Frontal cortex (tissue), 4 donors: ENCODE measurements at places on chromosomes 2 and 18. TPM values are rescaled to one million over a fixed set of nuclear protein-coding genes. Genes with fewer than 3 reads are reported as not detected.

DNA sequence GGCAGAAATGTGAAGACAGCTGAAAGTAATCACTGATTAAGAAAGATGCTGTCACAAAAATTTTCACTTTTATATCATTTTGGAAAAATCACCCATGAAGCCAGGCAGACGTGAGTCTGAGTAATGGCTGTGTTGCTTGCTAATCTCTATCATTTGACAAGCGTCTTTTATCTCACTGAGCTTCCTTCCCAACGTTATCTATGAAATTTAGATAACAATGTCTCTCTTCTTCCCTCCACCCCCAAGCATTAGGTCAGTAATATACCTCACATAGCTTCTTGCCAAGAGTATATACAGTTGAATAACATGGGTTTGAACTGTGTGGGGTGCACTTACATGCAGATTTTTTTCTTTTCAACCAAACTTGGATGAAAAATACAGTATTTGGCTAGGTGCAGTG lies 388.6 kb upstream of the NRXN1 start:
- no peak for DNase-seq

- DNase-seq = no peak
These were observed 362.6 kb upstream of the SMIM21 start for GRCh38 chr18:75790111-75790510.

DNA sequence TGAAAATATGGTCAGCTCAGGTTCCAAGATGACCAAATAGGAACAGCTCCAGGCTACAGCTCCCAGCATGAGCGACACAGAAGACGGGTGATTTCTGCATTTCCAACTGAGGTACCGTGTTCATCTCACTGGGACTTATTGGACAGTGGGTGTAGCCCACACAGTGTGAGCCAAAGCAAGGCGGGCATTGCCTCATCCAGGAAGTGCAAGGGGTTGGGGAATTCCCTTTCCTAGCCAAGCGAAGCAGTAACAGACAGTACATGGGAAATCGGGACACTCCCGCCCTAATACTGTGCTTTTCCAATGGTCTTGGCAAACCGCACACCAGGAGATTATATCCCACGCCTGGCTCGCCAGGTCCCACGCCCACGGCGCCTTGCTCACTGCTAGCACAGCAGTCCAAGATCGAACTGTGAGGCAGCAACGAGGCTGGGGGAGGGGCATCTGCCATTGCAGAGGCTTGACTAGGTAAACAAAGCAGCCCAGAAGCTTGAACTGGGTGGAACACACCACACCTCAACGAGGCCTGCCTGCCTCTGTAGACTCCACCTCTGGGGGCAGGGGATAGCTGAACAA lies 57.5 kb downstream of the WDPCP start:
- no peak for DNase-seq

GRCh38 chr18:68660354-68661183 lies 54.3 kb downstream of the TMX3 start:
- peak; percentile 14 for DNase-seq

- DNase-seq = no peak
These were observed 244.3 kb downstream of the OSR1 start for GRCh38 chr2:19114126-19114525.

DNA sequence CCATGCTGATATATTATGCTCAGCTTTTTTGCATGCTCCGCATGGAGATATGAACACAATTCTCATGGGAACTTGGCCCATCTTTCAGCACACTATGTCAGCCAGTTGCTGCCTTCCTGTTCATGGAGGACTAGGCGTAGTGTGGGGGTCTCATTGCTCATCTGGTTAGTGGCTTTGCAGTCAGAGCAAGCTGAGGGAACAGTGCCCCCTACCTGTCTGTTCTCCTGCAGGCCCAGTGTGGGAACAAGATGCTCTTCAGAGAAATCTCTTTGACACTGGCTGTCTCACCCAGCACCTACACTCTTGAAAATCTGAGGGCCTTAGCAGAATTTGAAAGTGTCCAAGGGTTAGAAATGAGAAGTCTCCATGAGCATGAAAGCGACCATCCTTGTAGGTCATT lies 47.1 kb downstream of the SPTBN1 start:
- no peak for DNase-seq

- no peak for DNase-seq
These were observed 422.0 kb downstream of the CBLN2 start for GRCh38 chr18:72122103-72122502.

- no peak for DNase-seq
These were observed 104.9 kb upstream of the LYPD6 start for GRCh38 chr2:149225446-149225845.

DNA sequence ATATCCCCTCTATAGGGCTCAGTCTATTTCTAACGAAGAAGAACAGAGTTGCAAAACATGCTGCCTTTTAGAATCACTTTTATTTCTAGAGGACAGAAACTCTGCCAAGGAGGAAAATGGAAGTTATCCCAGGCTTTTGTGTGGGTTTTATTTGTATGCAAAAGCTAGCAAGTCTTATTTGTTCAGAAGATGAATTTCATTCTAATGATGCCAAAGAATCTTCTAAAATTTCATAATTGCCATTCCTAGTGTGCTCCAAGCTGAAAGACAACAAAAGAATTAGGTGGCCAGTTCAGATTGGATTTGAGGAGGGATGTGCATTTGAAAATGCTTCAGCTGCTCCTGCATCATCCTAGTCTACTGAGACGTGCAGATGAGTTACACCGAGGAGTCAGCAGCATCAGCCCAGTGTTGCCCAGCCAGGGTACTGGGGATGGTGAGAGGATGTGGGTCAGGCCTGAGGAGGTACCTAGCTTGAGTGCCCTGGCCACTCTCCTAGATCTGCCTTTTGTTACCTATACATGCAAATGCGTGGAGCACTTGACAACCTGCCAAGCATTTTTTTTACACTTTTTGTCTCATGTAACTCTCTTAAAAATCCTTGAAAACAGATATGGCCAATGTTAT lies 80.1 kb downstream of the KCNS3 start:
- no peak for DNase-seq

GRCh38 chr2:191311-192190 lies 72.3 kb downstream of the SH3YL1 start:
- no peak for DNase-seq

DNA sequence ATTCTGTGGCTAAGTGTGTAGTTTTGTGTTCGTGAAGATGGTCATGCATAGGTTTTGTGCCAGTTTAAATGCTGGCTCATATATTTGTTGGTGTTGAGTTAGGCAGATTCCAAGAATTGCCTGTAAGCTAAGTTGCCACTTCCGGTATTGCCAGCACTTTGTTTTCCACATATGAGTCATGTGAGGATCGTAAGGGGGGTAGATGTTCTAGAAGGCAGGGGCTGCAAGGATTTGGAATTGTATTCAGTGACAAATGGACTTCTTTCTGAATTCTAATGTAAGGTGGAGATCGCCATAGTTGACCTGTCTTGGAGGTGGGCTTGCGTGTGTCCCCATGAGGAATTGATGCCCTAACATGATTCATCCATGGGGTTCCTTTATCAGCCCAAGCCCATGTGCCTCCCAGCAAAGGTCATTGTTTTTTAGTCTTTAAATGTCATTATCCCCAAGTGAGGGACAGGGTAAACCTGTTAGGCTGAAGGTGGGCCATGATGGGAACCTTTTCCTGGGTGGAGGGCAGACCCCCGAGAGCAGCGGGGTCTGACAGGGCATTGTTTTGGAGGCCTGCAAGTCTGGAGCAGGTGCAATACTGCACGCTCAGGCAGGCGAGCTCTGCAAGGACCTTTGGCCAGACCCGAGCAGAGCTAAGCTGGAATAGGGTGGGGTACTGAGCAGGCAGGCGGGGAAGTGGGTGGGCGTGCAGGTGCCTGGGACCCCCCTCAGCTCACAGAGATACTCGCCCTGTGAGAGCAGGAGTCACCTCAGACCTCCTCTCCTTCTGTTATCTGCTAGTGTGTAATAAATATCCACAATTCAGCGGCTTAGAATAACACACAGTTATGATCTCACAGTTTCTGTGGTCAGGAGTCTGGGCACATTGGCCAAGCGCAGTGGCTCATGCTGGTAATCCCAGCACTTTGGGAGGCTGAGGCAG lies 77.4 kb downstream of the LRRFIP1 start:
- no peak for DNase-seq

GRCh38 chr2:15363142-15363541 lies 198.0 kb downstream of the NBAS start:
- DNase-seq = no peak

GRCh38 chr18:13570856-13571495 lies 155.4 kb downstream of the FAM210A start:
- DNase-seq = no peak

DNA sequence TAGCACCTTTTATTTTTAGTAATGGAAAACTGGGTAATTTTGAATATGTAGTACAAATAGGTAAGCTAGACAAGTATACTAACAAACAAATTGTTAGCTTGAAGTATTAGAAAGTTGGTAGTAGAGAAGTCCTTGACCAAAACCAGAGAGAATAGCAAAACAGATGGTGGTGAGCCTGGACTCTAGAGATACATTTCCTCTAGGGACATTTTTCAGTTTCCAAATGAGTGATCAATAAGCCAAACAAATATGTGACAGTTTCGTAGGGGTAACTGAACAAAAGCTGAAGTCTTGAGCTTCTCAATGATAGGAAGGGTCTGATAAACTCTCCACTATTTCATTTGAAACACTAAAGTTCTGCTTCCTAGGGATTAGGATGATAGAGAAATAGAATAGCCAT lies 692.0 kb upstream of the FAM98A start:
- no peak for DNase-seq

- no peak for DNase-seq
These were observed 66.2 kb downstream of the STAT1 start for GRCh38 chr2:190947711-190948251.

DNA sequence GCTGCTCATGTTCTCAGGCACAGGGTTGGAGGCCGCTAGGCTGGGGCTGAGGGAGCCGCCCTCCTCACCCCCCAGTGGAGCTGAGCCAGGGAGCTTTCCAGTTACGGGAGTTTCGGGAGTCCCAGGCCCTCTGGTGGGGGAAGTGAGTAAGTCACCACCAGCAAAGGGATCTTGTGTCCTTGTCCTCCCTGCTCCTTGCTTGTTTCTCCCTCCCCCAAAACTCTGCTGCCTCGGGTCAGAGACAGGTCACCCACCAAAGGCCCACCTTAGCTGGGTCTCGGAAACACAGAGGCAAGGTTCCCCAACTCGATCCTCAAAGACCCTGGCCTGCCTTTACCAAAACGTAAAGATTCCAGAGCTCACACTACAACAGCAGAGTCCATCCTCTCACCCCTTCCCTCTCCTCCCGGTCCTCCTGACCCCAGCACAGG lies 60.5 kb upstream of the POMC start:
- peak; percentile 52 for DNase-seq

- no peak for DNase-seq
These were observed 246.7 kb upstream of the EPAS1 start for GRCh38 chr2:46050489-46050888.

The OSBPL6 gene
- 11.4 TPM for total RNA-seq

The AGXT gene
- not detected for total RNA-seq

The ASTL gene
- total RNA-seq = not detected

The KCNG2 gene
- total RNA-seq = under 0.01 TPM

The TXNDC9 gene
- 51.8 TPM for total RNA-seq

The PTH2R gene
- 3.3 TPM for total RNA-seq

The STAT4 gene
- total RNA-seq = 5.3 TPM

The UGT1A10 gene
- not detected for total RNA-seq
